Hindlimb muscle (tissue), 1 donor: ENCODE measurements at places on chromosomes 16 and 17. TPM values are rescaled to one million over a fixed set of nuclear protein-coding genes. Genes with fewer than 3 reads are reported as not detected.

- DNase-seq, result no peak
Measured at GRCh38 chr16:74951206-74951605, 33.7 kb downstream of the WDR59 start.

CCL22 gene
- polyA plus RNA-seq, result 0.15 TPM

CIBAR2 gene
- polyA plus RNA-seq, result not detected

GRCh38 chr17:1545618-1546017 is 17.0 kb downstream of the PITPNA start:
- DNase-seq, result no peak

- no peak for DNase-seq
Measured at GRCh38 chr17:80433916-80434666, 19.1 kb downstream of the ENDOV start.

GRCh38 chr17:17361867-17362539 is 58.8 kb downstream of the NT5M start:
- peak; percentile 58 for DNase-seq

DNA sequence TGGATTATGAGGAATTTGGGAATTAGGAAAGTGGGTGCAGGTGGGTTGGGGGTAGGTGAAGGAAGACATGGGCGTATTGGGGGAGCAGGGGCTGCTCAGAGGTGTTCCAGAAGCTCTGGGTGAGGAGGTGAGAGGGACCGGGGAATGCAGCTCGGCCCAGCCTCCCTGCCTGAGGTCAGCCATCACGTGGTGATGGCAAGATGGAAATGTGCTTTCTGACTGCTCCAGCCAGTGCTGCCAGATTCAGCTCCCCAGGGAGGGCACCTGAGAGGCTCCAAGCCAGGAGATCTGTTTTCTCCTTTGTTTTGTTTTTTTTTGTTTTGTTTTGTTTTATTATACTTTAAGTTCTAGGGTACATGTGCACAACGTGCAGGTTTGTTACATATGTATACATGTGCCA is 35.2 kb upstream of the STH start:
- no peak for DNase-seq

DNA sequence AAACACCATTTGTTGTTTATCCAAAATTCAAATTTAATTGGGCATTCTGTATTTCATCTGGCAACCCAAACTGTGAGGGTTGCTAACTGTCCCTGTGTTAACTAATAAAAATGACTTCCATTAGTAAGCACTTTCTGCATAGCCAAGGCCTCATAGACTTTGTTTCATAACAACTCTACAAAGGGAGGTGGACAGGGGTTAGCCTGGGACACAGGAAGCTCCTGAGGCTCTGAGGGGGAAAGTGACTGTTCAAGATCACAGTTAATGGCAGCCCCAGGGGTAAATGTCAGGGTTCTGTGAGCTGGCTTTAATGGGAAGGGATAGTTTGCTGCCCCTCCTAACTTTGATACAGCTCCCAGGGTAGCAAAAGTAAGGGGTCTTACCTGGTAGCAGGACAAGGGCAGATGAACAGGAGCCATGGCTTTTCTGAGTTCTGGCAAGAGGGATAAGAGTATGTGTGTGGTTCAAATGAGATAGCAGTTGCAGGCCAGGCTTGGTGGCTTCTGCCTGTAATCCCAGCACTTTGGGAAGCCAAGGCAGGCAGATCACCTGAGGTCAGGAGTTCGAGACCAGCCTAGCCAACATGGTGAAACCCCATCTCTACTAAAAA is 2.2 kb downstream of the HEATR9 start:
- DNase-seq, result no peak

DNA sequence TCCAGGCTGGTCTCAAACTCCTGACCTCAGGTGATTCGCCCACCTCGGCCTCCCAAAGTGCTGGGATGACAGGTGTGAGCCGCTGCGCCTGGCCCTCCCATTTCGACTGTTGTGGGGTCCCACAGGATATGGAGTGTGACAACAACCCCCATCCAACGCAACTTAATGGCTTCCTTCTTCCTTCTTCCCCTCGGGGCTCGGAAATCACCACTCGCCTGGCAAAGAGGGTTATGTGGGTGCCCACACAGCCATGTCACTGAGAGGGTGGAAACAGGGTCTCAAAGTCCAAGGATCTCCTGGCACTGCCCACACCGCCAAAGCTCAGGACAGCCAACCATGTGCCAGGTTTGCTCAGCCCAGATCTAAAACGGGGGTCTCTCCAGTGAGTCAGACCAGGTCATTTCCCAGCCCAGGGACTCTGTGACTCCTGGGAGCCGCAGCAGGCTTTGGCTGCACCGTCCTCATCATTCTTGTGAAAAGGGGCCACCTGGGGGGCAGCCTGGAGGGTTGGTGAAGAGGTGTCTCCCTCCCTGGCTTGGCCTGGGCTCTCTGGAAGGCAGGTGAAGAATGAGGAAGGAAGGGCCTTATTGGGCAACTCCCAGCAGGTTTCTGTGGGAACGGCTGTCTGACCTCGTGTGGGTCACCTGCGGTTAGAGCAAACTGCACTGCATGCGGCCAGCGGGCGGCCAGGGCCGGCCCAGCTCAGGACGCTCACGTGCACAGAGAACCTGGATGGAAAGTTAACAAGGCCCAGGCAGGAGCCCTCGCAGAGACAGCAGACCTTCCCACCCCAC is 25.3 kb upstream of the LITAF start:
- DNase-seq, result no peak

GRCh38 chr16:15976929-15977637 is 27.7 kb downstream of the ABCC1 start:
- peak; percentile 74 for DNase-seq

DNA sequence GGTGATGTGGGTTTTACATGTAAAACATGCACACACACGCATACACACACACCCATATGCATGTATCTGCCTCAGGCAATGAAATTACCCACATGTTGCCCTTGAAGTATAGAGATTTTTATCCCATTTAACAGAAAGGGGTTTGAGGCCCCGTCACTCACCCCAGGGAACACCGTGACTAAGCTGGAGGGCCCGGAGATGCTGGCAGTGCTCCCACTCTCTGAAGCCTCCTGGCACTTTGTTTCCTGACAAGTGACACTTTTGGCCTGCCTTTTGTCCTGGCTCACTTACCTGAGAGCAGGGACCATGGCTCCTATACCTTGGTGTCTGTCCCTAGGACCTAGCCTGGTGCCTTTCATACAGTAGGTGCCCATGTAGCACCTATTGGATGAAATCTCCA is 50.0 kb upstream of the TNRC6C start:
- DNase-seq, result no peak

- DNase-seq, result no peak
Measured at GRCh38 chr17:15289285-15290183, 24.4 kb upstream of the PMP22 start.

DNA sequence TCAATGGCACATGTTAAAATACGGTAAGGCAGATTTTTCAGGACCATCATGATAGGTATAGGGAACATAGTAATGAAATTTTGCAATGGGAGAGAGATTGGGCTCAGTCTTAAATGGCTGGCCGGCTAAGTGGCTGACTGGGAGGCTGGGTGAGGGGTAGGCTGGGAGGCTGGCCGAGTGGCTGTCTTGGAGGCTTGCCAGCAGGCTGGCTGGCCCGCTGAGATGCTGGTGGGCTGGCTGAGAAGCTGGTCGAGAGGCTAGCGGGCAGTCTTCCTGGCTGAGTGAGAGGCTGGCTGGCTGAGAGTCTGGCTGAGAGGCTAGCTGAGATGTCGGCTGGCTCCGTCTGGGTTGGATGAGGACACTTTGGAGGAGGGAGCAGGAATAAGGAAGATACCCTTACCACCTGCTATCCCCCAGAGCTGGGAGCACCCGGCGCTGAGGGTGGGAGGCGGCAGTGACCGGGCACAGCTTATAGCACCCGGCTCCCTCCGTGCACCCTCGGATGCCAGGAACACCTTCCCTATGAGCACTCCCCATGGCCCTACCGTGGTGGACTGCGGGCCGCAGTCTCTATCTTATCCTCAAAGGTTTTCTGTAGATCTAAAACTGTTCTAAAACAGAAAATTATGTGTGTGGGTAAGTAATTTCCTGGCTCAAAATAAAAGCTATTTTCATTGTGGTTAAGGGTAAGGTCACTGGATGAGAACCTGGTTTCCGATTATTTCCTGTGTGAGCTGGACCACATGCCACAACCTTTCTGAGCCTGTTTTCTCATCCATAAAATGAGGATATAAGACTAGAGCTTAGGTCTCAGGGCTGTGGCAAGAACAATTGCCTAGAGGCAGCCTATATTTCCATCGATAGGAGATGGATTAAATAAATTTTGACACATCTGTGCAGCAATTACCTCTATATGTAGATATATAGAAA is 34.5 kb upstream of the TMC5 start:
- DNase-seq, result no peak

DNA sequence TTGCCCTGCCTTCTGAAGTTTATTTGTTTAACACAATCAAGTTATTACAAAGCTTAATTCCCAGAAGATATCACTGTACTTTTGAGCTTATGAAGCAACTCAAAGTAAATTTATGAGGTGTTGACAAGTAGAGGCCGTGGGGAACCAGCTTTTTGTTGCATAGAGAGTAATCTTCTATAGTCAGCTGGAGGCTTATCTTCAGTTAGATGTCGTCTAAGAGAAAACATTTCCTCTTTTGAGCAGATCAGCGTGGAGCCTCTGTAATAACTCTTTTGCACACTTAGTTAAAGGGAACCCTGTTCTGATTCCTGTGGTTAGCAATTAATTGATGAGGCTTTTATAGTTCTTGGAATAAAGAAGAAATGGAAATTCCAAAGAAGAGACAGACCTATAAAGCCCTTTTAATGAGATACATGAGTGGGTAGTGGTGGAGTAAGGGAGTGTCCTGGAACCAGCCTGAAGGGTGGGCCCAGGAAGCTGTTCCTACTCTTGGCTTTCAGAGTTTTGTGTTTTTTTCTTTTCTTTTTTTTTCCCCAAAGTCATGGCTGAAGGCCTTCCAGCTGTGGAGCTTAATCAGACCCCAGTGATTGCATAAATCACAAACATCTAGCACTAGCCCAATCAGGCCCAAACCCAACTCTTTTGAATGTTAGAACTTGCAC is 28.9 kb upstream of the MAP3K14 start:
- DNase-seq, result peak; percentile 46

TLCD1 gene
- 4.0 TPM for polyA plus RNA-seq

DNA sequence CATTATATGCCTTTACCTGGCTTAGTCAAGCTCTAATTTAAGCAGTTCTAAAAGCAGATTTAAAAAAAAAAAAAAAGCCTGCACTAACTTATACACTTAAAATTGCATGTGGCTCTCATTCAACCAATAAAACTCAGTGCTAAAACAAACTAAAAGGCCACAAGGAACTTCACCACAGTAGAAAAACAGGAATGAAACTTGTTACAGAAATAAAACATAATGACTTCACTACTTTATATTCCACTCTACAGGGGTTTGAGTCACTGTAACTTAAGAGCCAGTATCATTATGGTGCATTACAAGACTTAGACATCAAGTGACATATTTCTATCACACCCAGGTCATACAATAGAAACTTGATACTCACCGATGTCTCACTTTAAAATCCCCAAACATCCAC is 11.1 kb downstream of the CA10 start:
- DNase-seq, result no peak

TBC1D26 gene
- polyA plus RNA-seq, result not detected

DNA sequence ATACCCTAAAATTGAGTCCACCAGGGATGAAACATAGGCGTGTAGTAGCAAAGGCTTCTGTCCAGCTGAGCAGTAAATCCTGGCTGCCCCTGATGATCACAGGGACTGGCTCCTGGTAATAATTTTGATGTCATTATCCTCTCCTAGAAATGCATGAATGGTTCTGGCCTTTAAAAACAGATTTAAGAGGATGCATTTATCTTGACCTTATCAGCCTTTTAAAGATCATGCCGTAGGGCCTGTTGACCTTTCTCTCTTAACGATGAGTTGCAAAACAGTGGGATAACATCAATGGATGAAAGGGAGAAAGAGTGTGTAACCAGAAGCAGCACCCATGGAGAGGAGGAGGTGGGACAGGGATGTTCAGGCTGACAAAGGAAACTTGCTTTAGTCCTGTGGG is 128.5 kb downstream of the CA10 start:
- DNase-seq, result no peak

- DNase-seq, result no peak
Measured at GRCh38 chr17:81900181-81900820, 1.7 kb upstream of the NPB start.

MYH8 gene
- polyA plus RNA-seq, result 3,387 TPM

VTN gene
- polyA plus RNA-seq, result 1.2 TPM

DNA sequence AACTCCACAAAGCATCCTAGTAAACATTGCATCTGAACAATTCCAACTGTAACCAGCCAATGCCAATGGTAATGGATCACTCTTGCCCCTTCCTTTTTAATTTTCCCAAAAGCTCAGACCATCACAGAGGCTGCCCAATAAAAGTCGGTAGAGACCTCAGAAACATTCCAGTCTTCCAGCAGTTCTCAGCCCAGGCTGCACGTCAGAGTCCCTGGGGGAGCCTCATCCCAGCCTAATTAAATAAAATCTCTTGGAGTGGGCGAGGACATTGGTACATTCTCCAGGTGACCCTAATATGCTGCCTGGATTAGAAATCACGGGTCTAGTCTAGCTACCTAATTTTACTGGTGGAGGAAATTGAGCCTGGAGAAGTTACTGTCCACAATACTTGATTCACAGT is 117.1 kb upstream of the MYOCD start:
- DNase-seq, result no peak

DNA sequence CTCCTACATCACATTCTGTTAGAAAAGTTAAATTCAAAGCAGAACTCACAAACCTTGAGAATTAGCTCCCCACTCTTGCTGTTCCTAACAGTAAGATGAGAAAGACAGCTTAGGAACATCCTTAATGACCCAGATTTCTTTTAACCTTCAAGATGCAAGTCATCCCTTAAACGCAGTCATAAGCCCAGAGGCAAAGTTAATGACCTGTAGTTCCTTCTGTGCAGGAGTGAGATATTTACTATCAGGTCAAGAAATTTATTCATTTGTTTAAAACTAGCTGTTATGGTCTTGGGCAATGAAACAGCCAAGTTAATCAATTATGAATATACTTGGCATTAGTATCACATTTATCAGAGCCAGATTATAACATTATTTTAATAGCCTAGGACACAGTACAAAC is 37.1 kb downstream of the NXPH3 start:
- DNase-seq, result no peak

DNA sequence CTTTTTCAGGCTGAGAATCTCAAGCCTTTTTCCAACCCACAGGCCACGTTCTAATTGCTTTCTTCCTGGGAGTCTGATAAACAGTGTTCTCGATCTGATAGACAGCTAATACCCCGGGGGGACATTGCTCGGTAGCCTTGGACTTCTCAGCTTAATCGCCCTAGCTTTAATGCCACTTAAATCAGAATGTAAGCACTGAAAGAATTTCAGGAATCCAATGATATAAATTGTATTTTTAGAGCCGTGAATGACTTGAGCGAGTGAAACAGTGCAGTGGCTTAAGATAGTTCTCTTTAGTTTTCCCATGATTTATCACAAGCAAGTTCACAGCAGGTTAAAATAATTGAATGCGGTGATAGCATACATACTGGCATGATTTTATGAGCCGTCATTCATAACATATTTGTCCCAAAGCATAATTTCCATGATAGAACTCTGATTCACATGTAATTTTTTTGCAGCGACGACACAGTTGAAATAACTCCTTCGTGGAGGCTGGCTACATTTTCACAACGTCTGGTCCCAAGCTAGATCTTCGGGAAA is 116.1 kb upstream of the MYOCD start:
- no peak for DNase-seq
